ENCODE measurements at places on chromosomes 4 and X.

GRCh38 chr4:152700151-152700550, 20.4 kb upstream of the TMEM154 start:
- no peak for DNase-seq

- DNase-seq = no peak
These were observed 61.4 kb upstream of the ENPEP start for GRCh38 chr4:110414561-110414920.

DNA sequence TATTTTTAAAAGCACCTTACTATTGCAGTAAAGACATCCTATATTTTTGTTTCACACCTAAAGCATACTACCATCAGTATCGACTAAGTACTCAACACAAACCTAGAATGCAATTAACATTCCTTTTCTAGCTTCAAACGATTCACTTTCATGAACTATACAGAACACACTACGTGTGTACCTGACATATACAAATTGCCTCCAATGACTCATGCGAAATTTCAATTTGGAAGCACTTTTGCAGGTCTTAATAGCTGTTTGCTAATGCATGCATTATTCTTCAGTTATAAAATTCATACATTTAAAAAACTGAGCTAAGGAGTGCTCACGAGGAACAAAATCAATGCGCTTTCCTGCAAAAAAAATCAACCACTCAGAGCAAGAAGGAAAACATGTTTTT, 19.7 kb upstream of the GPM6B start:
- DNase-seq = no peak

DNA sequence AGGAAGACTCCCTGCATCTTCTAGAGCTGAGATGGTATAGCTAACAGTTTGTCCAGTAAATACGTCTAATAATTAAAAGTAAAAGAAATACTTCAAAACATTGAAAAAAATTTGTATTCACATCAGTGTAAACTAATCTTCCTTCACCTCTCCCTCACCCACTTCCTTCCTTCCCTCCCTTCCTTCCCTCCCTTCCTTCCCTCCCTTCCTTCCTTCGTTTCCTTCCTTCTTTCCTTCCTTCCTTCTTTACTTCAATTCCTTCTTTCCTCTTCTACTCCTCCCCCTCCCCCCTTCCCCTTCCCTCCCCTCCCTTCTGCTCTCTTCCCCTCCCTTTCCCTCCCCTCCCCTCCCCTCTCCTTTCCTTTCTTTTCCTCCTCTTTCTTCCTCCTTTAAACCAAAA, 103.7 kb downstream of the POU4F2 start:
- DNase-seq = no peak

DNA sequence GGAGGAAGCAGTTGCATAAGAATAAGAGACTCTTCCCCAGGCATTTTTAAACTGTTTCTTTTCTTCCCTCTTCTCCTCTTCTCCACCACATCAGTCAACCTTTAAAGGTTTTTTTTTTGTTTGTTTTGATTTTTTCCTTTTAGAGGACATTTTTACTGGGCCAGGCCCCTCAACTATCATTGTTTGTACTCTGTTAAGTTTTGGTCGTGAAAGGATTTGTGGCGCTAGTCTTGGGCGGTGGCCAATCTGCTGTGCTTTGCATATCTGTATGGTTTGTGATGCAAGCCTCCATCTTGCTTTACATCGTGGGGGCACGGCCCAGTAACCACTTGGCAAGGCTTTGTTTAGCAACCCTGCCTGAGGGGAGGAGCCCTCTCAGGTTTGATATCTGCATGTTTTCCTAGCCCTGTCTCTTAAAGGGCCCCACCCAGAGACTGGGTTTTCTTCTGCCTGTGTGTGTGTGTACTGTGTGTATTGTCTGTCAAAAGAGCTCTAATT, 101.9 kb upstream of the SLITRK2 start:
- DNase-seq = no peak

GRCh38 chr4:1983053-1983845, 25.5 kb downstream of the NELFA start:
- no peak for DNase-seq

- DNase-seq = no peak
These were observed 13.0 kb downstream of the RBMX start for GRCh38 chrX:136867518-136867917.

GRCh38 chrX:49037883-49038475, 5.2 kb downstream of the TFE3 start:
- DNase-seq = no peak

- no peak for DNase-seq
These were observed 91.0 kb downstream of the AMMECR1 start for GRCh38 chrX:110226931-110227330.

GRCh38 chr4:17155486-17155885, 257.0 kb upstream of the LDB2 start:
- DNase-seq = no peak

- DNase-seq = no peak
These were observed 181.3 kb upstream of the SFRP2 start for GRCh38 chr4:153970169-153970568.

DNA sequence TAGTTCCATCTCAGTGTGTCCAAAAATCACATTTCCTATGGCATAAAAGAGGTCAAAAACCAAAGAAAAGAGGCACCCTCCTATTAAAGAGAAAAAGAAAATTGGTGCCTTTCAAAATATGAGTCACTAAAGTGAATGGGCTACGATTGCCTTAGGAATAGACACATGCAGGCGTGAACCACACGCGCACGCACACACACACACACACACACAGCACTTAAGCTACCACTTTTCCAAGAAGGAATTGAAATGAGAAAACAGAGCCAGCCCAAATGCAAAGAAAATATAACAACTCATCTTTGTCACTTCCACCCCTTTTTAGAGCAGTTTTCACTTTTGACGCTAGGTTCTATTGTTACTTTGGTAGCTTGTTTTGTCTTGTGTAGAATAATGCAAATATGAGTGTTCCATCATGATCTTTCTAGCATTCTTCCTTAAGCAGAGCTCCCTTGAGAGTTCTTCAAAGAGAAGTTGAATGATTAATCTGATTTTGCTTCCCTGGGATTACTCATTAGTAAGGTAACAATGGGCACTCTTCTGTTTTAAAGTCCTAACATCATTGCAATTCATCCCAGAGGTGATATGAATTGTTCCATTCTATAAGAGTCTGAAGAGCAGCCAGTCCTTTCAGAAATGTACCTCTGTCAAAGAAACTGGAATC, 239.2 kb upstream of the GNPDA2 start:
- DNase-seq = no peak

- no peak for DNase-seq
These were observed 1.2 kb downstream of the HMGB3 start for GRCh38 chrX:150984169-150984824.

DNA sequence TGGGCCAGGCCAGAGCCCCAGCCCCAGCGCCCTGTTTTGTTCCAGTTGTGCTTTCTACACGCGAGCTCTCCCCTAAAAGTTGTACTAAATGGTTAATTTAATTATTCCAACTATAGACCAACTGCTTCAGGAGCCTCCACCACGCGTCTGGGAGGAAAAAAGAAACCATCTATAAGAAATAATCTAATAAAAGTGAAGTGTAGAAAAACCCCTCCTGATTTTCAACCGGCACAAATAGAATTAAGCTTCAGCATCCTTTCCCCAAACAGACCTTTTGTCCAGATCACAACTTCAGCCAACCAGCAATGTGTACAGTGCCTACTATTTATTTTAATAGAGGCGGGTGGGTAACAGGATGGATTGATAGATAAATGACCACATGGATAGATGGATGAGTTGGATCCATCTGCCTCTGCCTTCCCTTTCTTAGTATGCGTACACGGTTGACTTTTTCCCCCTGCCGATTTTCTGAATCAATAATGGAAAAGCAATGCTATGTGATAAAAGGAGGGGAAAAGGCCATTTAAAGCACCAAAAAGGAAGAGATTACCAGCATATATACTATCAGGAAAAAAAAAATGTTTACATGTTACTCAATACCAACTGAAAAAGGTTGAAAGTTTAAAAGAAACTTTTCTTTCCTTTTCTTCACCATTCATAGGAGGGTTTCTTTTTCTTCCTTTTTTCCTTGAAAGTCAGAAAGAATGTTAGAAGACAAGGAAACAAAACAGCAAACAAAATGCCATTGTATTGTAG, 3.7 kb upstream of the PHOX2B start:
- DNase-seq = no peak

Measured in stimulated activated CD8-positive, alpha-beta memory T cell treated with anti-CD3 and anti-CD28 coated beads, Interleukin-12 subunit alpha, Interleukin-12 subunit beta, amount 100 ng/mL, for 4 hours (primary cell).